ENCODE measurements at places on chromosomes 7 and 10.

DNA sequence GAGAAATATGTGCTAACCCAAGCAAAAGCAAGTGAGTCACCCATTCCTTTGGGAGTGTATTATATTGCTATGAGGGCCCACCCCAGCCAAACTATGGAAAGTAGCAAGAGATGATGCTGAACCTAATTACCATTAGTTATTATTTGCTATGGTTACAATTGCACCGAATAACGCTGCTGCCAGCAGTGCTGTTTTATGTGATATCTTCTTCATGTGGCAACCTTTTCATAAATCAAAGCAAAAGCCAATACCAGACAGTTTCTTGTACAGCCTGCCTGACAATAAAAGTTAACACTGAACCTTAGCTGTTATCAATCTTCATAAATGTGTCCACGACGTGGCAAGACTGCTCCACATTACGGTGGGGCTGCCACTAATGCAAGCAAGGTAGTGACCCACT is 241.7 kb upstream of the PLXNA4 start:
- no peak for DNase-seq

- DNase-seq = no peak
Measured at GRCh38 chr7:21550821-21551531, 8.1 kb downstream of the DNAH11 start.

DNA sequence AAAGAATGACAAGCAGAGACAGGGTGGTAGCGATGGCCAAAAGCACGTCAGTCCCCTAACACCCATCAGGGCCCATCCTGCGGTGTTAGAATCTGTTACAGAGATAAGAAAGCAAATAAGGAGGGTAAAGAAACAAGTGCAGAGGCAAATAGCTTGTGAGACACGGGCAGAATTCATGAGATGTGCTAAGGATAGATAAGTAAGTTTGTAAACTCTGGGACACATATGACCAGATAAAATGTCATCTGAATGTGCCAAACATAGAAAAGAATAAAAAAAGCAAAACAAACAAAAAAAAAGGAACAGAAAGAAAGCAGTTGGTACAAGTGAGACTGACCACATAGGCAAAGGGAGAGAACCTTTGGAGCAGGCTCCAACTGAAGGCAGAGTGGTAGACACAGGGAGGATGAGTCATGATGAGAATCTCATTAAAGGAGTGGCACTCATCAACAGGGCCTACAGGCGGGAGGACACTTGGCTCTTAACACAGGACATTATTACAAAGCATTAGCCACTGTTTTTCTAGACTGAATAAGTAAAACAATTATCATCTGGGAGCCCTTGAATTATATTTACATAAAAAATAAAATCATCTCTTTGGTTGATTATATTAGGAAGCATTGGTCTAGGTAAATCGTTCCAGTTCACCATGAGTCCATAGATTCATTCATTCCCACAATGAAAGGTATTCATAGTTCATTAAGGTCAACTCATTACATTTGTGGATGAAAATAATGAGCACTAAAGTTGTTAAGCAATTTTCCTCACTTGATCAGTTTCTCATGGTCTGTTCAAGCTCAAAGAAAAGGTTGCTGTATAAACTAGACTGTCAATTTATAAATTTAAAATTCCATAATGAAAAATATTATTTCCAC is 21.5 kb upstream of the EPHB6 start:
- DNase-seq = peak; percentile 37

- DNase-seq = no peak
Measured at GRCh38 chr7:100595188-100595587, 7.0 kb upstream of the PCOLCE start.

DNA sequence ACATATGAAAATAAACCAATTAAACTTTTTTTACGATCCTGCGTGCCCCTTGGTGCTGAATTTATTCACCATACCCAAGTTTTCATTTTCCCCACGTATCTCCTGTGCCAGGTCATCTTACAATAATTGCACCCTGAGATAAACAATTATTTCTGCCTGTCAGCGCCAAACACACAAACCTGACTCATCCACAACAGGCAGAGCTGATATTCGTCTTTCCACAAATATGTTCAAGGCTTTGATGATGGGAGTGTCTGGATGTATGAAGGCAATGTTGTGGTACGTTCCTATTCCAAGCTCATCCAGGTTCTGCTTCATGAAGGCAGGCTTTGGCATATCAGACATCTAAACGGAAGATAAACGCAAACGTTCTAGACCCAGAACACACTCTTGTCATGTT is 45.8 kb upstream of the RHEB start:
- DNase-seq = peak; percentile 25

- DNase-seq = no peak
Measured at GRCh38 chr7:93958651-93959050, 37.1 kb downstream of the GNG11 start.

GRCh38 chr10:72702868-72703581 is 11.1 kb downstream of the MCU start:
- DNase-seq = no peak

Data from MCF 10A (cell line).